CD14-positive monocyte (primary cell): ENCODE measurements at places on chromosomes 1 and 21. TPM values are rescaled to one million over a fixed set of nuclear protein-coding genes. Genes with fewer than 3 reads are reported as not detected.
A peak's percentile ranks its signal among the peaks of the same experiment; 100 is the strongest.

DNA sequence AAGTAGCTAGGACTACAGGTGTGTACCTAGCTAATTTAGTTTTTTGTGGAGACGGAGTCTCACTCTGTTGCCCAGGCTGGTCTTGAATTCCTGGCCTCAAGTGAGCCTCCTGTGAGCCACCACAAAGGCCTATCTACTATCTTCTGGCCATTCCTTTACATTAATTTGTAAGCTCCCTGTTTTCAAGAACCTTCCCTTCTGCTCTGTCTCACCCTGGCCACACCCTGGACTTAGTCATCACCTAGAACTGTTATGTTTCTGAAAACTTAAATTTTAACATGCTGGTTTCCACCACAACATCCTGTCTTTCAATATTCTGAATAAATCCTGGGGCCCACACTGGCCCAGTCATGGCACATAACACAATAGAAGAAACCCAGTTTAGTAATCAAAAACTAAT lies 4.9 kb upstream of the B4GALT3 start:
- H3K36me3 ChIP-seq, result no peaks in the 10 kb centered on the region
- H3K27ac ChIP-seq, result peak overlapping the region; percentile 86
- no peak overlapping the region for H3K4me3 ChIP-seq
- peak; percentile 80 for DNase-seq
- H3K27me3 ChIP-seq, result no peaks in the 10 kb centered on the region

GRCh38 chr1:185551008-185551407 lies 183.2 kb upstream of the HMCN1 start:
- no peak overlapping the region for H3K27ac ChIP-seq
- H3K27me3 ChIP-seq, result no peaks in the 10 kb centered on the region
- no peak overlapping the region for H3K4me3 ChIP-seq
- H3K36me3 ChIP-seq, result no peaks in the 10 kb centered on the region
- H3K4me1 ChIP-seq, result peaks cover 6% of the 10 kb centered on the region

Gene LCE1A
- polyA plus RNA-seq, result not detected

Gene SYDE2
- not detected for polyA plus RNA-seq

DNA sequence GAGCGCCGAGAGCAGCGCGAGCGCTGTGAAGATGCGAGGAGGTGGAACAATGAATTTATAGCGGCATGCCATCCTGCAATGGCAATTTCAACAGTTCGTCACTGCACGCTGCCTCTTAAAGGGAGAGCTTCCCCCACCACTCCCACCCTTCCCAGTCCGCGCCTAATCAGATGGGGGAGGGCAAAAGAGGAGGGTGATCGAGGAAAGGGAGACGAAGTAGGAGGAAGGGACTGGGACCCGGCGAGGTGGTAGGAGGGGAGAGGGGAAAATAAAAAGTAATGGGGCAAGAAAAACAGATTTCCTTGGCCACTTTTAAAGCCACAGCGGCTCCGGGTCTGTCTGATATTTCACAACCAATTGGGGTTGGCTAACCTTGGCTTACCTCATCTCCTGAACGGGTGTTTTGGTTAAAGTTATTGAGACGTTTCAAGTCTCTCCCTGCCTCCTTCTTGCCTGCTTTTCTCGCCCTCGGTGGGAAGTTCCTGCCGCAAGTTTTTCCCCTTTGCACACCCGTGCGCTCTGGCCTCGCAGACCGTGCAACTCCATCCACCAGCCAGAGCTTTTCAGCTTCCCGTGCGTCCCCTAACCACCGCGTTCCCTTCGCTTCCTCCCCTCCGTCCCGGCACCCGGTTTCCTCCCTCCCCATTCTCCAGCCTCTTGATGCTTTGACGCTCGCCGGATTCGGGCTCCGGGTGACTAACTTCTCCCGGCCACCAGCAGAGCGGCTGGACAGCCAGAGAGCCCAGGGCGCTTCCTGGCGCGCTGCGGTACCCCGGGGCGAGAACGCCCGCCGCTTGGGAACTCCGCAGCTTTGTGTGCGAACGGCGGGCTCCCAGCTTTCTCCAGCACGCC lies at the start of gene ADAMTS5:
ADAMTS5 (minus strand) TSS at position 27 of the 852 bp plus-strand sequence. CDS start 697 bp downstream, outside the sequence.
- no peaks in the 10 kb centered on the region for H3K36me3 ChIP-seq
- H3K27ac ChIP-seq, result peak within 1 kb of the TSS; percentile 73

Gene PRDM15
- 0.19 TPM for polyA plus RNA-seq

DNA sequence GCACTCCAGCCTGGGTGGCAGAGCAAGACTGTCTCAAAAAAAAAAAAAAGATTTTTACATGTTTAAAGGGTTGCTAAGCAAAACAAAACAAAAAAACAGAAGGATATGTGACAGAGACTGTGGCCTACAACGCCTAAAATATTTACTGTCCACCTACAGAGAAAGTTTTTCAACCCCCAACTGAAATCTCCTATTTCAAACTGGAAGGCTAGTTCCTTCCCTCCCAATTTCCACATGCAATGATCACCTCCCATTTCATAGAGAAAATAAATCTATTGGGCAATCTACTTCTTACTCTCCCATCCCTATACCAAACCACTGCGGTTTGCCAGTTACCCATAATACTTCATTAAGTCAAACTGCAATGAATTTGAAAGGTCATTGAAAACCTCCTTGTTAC lies 74.2 kb downstream of the ST3GAL3 start:
- no peaks in the 10 kb centered on the region for H3K36me3 ChIP-seq
- no peaks in the 10 kb centered on the region for H3K27me3 ChIP-seq
- peak overlapping the region; percentile 29 for H3K27ac ChIP-seq
- DNase-seq, result peak; percentile 50
- H3K4me3 ChIP-seq, result no peak overlapping the region

DNA sequence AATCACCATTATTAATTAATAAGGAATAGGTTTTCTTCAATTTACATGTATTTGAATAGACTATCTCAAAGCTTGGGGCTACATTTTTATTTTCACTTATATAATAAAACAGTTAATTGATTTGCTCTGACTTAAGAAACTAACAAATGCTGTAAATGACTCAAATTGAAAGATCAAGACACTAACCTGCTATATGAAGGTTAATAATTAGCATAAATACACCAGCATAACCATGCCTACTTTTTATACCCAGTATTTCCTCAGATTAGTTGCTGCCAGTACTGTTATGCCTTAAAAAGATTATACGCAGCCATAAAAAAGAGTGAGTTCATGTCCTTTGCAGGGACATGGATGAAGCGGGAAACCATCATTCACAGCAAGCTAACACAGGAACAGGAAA lies 1545.1 kb downstream of the AMY1C start:
- DNase-seq, result no peak

DNA sequence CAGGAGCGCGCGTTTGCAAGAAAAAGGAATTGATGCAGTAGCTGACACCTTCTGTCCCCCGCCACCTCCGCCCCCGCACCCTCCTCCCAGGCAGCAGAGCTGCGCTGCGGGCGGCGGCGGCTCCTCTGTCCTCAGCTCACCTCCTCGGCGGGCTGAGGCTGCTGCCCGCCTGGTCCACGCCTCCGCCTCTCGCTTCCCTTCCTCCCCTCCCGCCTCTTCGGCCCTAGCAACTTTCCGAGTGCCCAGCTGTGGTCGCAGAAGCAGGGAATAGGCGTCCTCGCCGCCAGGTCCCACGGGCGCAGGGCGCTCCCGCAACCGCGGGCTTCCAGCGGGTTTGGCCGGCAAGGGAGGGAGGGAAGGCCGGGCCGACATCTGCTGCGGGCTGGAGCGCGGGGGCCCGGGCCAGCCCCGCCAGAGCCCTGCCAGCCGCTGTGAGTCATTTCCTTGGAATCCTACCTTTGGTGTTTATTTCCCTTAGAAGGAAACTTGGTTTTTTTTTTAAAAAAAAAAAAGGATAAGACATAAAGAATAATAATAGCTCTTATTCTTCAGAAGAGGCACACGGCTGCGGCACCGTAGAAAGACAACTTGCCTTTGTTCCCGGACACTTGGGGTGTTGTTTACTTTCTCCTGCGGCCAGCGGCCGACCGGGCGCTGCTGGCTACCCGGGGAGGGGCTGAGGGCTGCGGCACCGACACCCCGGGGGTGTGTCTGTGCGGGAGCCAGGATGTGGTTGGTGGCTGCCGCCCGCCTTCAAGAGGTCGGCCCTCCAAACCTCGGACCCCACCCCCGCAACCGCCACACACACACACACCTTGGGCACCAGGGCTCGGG lies 1.1 kb downstream of the SERTAD4 start:
- H3K27me3 ChIP-seq, result peaks cover 66% of the 10 kb centered on the region
- H3K27ac ChIP-seq, result no peak overlapping the region
- H3K36me3 ChIP-seq, result no peaks in the 10 kb centered on the region
- DNase-seq, result no peak
- no peaks in the 10 kb centered on the region for H3K4me1 ChIP-seq
- no peak overlapping the region for H3K4me3 ChIP-seq

- no peaks in the 10 kb centered on the region for H3K36me3 ChIP-seq
- H3K27ac ChIP-seq, result no peak overlapping the region
- no peak for DNase-seq
- no peak overlapping the region for H3K4me3 ChIP-seq
- H3K4me1 ChIP-seq, result peaks cover 4% of the 10 kb centered on the region
Observed at GRCh38 chr1:230427094-230427876, 1.2 kb upstream of the PGBD5 start.

- DNase-seq, result no peak
- no peaks in the 10 kb centered on the region for H3K27me3 ChIP-seq
- H3K4me3 ChIP-seq, result no peak overlapping the region
Observed at GRCh38 chr1:20884513-20884912, 97.4 kb upstream of the HP1BP3 start.

DNA sequence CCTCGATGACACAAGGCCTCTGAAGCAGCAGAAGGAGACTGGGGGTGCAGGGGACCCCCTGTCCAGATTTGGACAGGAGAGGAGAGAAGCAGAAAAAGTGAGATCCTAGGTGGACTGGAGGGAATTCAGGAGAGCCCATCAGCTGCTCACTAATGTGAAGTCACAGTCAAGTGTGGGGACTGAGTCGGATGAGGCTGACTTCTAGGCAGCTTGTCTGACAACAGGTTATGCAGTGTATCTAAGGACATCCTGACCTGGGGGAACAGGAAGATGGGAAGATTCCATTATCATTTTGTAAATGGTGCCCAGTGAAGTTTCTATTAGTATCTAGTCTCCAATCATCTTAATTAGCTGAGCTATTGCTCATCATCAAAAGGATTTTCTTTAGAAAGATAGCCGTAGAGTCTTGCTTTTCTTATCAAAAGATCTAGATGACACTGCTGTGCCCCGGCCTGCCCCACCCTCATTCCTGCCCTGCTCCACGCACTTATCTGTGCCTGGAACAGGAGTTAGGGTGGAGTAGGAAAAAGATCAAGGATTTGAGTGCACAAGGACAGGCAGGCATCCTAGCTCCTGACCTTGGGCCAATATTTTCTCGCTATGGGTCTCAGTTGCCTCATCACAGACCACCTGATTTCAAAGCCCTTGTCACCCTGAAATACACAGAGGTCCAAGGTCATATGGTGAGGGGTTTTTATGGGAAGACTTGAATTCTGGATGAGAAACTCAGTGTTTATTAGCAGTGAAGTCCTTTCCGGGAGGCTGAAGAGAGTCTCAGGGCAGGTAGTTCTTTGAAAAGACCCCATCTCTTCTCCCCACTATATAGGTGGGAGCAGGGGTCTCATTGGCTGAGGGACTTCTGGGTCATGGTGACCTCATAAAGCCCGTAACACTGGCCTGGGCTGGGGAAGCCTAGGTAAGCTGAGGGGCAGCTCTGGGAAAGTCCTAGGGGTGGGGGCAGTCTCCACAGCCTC lies at the start of gene MROH7:
MROH7 (plus strand) TSS at position 924 of the 974 bp plus-strand sequence. CDS start 11,141 bp downstream, outside the sequence.
- H3K27ac ChIP-seq, result no peak within 1 kb of the TSS
- no peak within 1 kb of the TSS for H3K4me3 ChIP-seq
- H3K36me3 ChIP-seq, result no peaks in the 10 kb centered on the region
- no peaks in the 10 kb centered on the region for H3K27me3 ChIP-seq
- DNase-seq, result no peak
- no peaks in the 10 kb centered on the region for H3K4me1 ChIP-seq

DNA sequence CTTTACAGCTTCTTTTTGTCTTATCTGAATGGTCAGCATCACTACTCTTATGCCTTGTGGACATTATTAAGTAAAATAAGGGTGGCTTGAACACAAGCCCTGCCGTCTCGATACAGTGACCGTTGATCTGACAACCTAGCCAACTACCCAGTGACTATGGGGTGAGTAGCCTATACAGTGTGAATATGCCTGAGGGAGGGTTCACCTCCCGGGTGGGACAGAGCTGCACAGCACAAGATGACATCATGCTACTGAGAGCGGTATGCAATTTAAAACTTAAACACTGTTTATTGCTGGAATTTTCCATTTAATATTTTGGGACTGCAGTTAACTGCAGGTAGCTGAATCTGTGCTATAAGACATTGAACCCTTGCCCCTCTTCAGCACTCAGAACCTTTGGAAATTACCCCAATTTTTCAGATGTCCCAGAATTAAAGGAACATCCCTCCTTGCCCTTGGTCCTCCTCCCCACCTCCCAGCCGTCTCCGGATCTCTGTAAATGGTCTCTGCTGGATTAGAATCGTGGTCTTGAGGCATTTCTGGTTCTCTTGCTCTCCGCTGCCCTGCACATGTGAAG lies 618.5 kb downstream of the PTPRU start:
- H3K4me1 ChIP-seq, result no peaks in the 10 kb centered on the region
- H3K4me3 ChIP-seq, result no peak overlapping the region
- DNase-seq, result no peak
- no peaks in the 10 kb centered on the region for H3K27me3 ChIP-seq
- no peak overlapping the region for H3K27ac ChIP-seq

Gene CATSPERE
- polyA plus RNA-seq, result 0.17 and 0.63 TPM in 2 replicates

- H3K27ac ChIP-seq, result no peak overlapping the region
- H3K27me3 ChIP-seq, result no peaks in the 10 kb centered on the region
Observed at GRCh38 chr1:81452693-81453366, 347.9 kb upstream of the ADGRL2 start.

DNA sequence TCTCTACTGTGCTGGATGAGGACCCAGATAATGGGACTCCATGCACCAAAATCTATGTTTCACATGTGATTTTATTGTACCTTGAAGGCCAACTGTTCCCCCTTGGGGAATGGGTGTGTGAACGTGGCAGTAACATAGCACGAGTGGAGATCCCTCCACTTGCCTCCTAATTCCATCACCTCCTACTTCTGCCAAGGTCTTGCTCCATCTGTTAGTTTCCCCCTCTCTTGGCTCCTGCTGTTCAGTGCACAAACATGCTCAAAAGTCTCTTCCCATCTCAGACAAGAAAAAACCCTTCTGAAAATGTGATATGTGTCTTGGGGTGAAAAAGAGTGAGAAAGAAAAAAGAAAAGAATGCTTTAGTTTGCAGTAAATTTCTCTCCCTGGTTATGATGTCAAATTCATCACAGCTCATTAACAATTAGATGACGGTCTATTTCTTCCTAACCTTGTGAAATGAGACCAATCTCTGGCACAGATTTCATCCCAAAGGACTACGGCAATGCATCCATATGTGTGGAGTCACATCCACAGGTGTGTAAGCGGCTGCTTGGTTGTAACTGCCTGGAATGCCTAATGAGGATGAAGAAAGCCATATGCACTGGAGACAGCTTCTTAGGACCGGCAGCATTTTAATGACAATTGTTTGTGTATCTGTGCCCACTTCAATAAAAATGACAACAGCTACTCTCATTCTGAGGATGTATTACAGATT lies 79.3 kb upstream of the DIRAS3 start:
- no peaks in the 10 kb centered on the region for H3K27me3 ChIP-seq
- DNase-seq, result no peak
- no peak overlapping the region for H3K4me3 ChIP-seq
